GM23248 (cell line): ENCODE measurements at places on chromosomes 4 and X.

- DNase-seq: no peak
Measured at GRCh38 chr4:25578432-25578831, 77.2 kb upstream of the SLC34A2 start.

DNA sequence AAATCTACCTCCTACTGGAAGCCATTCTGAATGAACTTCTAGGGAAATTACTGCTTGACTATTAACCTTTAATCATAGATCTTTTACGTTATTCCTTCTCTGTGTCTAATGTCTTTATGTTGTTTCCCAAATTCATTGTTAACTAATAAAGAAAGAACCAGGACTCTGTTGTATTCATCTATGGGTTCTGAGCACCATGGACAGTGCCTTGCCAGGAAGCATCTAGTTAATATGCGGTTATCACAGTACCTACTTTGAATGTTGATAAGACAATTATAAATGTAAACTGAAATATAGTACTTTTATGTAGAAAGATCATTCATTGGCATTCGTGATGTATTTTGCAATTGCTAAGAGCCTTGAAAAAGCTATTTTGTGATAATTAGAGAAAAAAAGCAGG is 23.8 kb downstream of the NWD2 start:
- DNase-seq: no peak

GRCh38 chrX:25537699-25538098 is 521.9 kb upstream of the ARX start:
- DNase-seq: no peak

DNA sequence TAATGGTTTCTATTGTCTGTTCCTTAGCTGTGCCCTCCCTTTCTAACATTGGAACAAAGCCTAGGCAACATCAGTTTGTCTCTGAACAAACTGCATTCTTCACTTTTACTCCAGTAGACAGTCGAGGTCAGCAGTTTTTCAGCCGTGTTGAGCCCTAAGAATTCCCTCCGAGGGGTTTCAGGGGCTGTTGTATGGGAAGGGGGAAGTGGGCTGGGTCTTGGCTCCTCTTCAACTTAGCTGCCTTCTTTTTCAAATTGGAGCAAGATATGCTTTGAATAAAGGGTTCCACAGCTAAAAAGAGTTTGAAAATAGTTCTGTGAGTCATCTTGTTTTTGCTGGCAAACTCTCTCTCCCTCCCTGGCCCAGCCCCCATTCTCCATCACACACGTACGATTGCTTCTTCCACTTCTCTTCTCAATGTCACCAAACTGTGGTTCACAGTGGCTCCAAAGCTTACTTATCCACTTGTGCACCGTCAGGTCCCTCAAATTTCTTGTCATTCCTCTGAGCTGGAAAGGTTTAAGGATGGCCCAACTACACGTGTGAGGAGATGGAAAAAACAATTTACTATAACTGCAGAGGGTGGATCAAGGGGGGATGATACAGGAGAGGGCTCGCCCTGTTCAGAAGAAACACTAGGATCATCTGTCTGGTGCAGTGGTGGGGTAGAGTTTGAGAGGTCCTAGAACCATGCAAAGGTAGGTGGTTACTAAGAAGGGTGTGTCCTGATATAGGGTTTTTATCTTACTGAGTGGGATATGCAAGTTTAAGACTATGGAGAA is 9.2 kb upstream of the MAML3 start:
- peak; percentile 70 for DNase-seq

- DNase-seq: no peak
Measured at GRCh38 chr4:139227729-139228404, 50.8 kb upstream of the ELF2 start.

GRCh38 chr4:99856166-99856565 is 38.1 kb downstream of the LAMTOR3 start:
- DNase-seq: peak; percentile 73

- DNase-seq: no peak
Measured at GRCh38 chrX:12798601-12799000, 7.4 kb downstream of the PRPS2 start.

- DNase-seq: peak; percentile 90
Measured at GRCh38 chr4:111960241-111960667, 185.0 kb upstream of the FAM241A start.

DNA sequence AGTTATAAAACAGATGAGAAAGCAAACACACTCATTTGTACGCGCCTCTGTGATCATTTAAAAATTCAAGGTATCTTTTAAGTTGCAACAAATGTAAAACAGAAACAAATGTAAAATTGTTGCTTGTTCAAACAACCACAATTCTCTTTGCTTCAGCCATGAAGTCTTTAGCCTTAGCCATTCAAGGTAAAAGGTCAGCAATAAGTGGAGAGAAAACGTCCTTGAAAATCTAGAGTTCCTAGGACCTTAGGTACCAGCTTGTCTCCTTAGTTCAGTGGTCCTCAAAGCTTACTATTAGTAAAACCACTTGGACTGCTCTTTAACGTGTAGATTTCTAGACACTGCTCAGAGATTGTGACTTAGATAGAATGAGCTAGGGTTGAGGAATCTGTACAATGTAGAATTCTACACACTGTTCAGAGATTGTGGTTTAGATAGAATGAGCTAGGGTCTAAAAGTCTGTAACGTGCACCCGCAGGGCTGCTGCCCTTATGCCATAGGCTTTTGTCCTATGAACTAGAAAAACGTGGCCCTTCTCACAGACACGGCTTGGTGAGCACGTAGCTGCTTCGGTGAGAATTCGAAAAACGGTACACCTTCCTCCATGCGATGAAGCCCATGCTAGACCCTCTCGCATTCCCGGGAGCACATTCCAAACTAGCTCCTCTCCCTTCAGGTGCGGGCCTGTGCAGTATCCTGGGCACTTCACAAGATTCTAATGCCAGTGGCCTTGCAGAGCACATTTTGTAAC is 1.7 kb downstream of the PLAC8 start:
- DNase-seq: peak; percentile 13
